ENCODE measurements at places on chromosomes 5 and 9.

DNA sequence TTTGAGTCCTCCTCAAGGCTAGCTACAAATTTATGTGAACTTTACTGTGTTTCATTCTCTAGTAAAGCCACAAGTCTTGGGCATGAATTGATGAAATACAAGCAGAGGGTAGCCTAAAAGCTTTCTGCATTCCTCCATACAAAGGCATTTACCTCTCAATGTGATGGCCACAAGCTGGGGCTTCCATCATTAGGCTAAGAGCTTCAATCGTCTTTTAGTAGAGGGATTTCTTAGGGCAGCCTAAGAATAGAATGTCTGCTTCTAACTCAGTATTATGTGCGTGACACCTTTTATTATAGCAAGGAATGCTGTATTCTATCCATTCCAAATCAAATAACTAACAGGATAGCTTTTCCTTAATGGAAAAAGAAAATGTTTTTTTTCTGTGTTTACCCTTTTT is 3.7 kb downstream of the PLAC8L1 start:
- no peak for DNase-seq

- no peak for DNase-seq
Observed at GRCh38 chr9:95780751-95781150, 94.7 kb upstream of the ERCC6L2 start.

- no peak for DNase-seq
Observed at GRCh38 chr9:81002242-81002641, 687.1 kb downstream of the TLE1 start.

- peak; percentile 45 for DNase-seq
Observed at GRCh38 chr9:116737152-116737546, 50.0 kb downstream of the TRIM32 start.

DNA sequence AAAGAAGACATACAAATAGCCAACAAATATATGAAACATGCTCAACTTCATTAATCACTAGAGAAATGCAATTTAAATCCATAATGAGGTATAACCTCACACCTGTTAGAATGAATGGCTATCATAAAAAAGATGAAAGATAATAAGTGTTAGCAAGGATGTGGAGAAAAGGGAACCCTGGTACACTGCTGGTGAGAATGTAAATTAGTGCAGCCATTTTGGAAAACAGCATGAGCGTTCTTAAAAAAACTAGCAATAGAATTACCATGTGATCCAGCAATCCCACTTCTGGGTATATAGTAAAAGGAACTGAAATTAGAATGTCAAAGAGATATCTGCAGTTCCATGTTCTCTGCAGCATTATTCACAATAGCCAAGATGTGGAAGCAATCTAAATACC is 64.2 kb upstream of the CEP78 start:
- DNase-seq = no peak

GRCh38 chr5:132259069-132259851 is 1.8 kb downstream of the PDLIM4 start:
- peak; percentile 80 for DNase-seq

- DNase-seq = no peak
Observed at GRCh38 chr9:70811638-70812037, 309.8 kb downstream of the TRPM3 start.

- DNase-seq = no peak
Observed at GRCh38 chr5:76500633-76501393, 97.7 kb downstream of the IQGAP2 start.

DNA sequence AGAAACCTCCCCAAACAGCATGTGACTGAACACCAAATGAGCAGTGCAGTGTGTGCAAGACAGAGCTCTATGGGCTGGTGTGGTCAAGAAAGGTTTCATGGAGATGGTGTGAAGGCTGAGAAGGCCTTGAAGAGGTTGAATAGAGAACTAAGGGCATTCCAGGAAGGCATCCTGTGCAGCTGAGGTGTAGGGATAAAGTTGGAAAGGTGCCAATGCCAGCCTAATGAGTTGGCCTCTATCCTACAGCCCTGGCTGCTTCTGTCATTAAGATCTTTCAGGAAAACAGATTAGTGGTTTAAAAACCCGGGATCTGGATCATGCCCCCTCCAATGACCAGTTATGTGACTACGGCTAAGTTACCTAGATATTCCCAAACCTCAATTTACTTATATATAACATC is 4.0 kb downstream of the HDAC3 start:
- DNase-seq = no peak

DNA sequence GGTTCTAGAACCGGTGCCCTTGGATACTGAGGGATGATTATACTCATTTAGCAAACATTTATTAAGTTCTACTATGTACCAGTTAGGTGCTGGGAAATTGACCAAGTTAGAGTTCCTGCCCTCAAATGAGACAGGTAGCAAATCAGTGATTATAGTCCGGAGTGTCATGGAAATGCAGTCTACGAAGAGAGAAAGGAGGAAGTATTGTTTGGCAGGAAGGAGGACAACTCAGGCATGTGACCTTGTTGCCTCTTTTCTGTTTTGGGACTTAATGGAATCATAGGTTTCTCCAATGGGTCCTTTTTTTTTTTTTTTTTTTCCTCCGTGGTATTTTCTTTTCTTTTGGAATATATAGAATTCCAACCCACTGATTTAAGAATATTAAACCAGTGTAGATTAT is 28.0 kb downstream of the OSTF1 start:
- no peak for DNase-seq

DNA sequence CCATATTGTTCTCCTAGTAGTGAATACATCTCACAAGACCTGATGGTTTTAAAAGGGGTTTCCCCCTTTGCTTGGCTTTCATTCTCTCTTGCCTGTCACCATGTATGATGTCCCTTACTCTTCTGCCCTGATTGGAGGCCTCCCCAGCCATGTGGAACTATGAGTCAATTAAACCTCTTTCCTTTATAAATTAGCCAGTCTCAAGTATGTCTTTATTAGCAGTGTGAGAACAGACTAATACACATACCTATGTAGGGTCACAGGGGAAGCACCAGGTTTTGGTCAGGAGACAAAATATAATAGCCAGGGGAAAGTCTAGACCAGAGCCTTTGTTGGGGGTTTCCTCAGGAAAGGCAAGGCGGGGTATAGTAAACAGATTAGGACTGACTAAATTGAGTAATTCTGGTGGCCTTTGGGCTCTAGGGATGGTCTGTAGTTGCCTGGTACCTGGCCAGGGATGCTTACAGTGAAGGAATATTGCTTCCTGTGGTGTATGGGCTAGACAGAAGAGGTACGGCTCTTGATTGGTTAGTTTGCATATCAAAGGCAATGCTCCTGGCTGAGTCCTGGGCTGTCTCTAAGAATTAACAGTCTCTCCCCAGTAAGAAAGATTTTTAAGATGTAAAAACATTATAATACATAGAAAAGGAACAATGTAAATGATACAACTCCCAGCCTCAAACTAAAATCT is 254.5 kb downstream of the ELAVL2 start:
- DNase-seq = no peak

DNA sequence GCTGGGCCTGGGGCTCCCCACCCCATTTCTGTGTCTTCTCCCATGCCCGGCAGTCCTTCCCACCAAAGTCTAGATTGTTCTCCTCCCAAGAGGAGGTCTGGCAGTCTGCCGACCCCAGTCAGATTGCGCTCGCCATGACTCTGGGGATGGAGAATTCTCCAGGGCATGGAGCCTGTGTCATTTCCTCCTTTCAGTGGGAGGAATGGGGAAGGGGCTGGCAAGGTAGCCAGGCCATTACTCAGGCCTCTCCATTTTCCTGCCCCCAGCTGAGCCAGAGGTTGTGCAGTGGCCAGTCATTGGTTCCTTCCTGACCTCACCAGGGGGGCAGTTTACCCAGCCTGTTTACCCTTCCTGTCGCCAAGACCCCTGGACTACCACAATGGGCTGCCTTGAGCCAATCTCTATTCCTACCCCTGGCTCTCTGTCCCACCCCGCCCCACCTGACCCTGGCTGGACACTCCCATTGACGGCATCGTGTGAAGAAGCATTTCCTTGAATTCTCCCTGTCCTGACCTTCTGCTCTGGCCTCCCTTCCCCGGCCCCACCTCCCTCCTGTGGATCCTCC is 628 bp downstream of the SYNPO start:
- DNase-seq = peak; percentile 42

- DNase-seq = no peak
Observed at GRCh38 chr5:3143382-3143781, 391.9 kb upstream of the IRX2 start.

GRCh38 chr5:54243483-54244080 is 66.8 kb downstream of the ARL15 start:
- DNase-seq = peak; percentile 33

- DNase-seq = peak; percentile 27
Observed at GRCh38 chr5:19795218-19795617, 192.8 kb downstream of the CDH18 start.

DNA sequence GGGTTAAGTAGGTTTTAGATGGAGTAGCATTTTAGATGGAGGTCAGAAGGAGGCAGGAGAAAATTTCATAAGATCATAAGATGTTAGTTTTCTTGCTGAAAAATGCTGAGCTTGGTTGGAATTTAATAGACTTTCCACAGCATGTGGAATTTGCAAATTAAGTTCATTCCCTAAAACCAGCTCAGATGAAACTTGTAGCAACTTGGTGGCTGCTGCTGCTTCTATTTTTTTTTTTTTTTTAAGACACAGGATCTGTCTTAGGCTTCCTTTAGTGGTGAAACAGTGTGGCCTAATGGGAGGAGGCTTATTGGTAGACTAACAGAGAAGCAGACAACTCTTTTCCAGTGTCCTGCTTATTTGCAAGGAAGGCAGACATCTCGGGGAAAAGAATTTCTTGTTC is 154.5 kb downstream of the AOPEP start:
- DNase-seq = no peak

GRCh38 chr5:171419688-171420430 is 412 bp downstream of the FGF18 start:
- DNase-seq = no peak

DNA sequence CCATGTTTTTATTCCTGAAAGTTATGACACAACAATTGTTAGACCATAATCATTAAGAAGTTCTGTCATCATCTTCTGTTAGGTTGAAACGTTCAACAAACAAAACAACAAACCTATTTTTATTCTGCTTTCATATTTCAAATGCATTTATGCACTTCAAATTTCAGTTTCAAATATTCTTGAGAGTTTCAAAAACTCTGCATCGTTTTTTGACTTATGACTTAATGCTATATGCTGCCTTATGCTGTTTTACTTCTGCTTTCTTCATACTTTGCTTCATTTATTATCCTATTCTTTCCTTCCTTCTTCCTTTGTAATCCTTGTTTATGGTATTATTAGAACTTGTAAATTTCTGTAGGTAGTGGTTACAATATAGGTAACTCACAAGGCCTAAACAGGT is 95.0 kb downstream of the PCSK1 start:
- no peak for DNase-seq

DNA sequence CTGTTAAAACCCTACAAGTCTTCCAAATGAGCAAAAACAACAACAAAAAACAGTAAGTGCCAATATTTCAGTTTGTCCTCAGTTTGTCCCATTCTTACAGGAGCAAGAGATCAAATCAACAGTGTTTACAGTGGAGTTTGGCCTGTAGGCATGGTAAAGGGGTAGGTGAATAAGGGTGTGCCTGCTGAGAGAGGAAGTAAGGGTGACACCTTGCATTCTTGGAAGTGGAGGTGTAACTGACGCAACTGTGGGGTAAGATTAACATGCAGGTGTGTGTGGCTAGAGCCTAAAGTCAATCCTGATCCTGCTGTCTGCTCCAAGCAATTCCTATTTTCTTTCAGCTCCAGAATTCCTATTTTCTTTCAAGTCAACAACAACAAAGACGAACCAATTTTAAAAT is 43.4 kb downstream of the PFDN1 start:
- no peak for DNase-seq

DNA sequence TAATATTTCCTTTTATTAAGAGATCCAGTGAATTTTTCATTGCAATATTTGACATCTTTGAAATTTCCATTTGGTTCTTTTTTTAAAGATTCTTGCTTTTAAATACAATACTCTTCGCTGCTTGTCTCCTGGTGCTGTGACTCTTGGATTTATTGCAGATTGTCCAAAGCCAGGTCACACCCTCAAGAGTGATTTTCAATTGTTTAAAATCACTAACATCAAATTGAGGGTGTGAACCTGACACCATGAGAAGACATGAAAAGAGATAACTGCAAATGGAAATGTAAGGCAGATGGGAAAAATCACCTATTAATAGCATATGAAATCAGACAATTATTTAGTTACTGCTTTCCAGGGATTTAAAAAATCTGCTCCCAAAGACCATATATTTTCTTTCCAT is 42.6 kb downstream of the ANXA1 start:
- DNase-seq = no peak

DNA sequence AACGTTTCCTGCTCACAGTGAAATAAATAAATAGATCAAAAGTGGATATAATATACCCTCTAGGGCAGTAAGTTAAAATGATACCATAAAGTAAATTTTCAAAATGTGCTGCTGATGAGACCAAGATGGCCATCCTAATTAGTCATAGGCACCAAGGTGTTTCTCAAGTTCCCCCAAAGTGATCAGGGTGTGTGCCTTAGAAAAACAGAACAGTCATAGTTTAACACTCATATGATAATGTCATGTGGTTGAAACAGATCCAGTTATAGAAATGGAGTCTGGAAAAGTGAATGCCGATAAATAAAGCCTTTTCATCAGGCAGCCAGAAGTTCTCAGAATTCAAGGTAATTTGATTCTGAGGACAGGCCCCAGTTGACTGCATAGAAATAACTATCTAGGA is 161.5 kb upstream of the CDKN2B start:
- DNase-seq = no peak

DNA sequence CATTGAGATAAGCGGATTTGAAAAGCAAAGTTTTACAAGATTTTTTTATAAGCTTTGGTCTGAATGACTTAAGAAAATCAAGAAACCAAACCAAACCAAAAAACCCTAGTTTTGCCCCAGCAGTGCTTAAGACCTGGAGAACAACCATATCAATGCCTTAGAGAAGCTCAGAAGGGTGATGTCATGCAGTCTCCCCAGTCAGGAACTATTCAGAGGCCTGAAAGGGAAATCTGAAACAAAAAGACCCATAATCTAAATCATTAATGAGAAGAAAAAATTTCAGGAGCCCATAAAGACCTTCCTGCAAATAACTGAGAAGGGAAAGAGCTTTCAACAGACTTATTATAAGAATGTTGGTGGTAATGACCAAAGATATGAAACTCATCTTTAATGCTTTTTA is 280.1 kb downstream of the MARCHF11 start:
- no peak for DNase-seq

GRCh38 chr9:135536216-135536615 is 9.7 kb upstream of the OBP2A start:
- peak; percentile 82 for DNase-seq

GRCh38 chr5:51487952-51488351 is 104.7 kb downstream of the ISL1 start:
- no peak for DNase-seq

DNA sequence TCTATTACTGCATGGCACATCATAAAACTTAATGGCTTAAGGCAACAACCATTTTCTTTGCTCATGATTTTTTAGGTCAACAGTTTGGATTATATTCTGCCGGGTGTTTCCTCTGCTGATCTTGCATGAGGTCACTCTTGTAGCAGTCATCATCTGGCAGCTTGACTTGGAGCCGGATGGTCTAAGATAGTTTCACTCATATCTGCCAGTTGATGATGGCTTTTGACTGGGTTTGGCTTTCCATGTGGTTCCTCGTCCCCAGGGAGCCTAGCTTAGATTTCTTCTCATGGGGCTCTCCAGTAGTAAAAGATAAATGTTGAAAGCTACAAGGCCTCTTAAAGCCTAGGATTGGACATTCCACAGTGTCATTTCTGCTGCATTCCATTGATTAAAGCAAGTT is 27.4 kb downstream of the LNPEP start:
- peak; percentile 96 for DNase-seq
